IPS DF 6.9 (cell line): ENCODE measurements at places on chromosomes 2 and 18.
A peak's percentile ranks its signal among the peaks of the same experiment; 100 is the strongest.

DNA sequence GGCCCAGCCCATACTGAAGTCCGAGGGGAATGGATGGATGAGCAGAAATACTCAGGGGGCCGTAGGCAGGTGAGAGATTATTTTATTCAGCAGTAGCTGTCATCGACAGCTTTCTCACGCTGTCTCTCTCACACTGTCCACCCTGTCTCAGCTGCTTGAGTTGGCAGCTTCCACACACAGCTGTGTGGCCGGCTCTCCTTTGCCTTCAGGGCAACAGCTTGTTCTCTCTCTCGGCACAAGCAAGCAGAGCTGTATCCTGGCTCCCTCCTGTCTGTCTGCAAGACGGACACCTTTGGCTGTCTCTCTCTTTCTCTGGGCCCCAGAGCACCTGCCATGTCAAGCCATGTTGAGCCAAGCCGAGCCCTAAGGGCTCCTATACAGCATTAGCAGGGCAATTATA, 9.8 kb upstream of the PAPOLG start:
- DNase-seq = no peak

GRCh38 chr18:74050807-74051206, 96.8 kb downstream of the FBXO15 start:
- DNase-seq = no peak

DNA sequence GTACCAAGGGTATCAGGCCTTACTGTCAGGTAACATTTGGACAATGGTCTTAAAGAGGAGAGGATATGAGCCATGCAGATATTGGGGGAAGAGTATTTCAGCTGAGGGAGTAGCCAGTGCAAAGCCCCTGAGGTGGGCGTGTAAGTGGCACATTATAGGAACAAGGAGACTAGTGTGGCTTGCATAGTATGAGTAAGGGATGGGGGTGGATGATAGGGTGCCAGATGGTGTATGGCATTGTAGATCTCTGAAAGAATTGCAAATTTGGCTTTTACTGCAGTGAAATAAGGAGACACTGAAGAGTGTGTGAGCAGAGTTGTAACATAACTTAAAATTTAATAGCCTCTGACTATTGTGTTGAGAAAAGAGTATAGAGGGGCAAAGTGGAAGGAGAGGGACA, 244.0 kb downstream of the PDE11A start:
- no peak for DNase-seq

- no peak for DNase-seq
Measured at GRCh38 chr18:4236940-4237663, 218.0 kb downstream of the DLGAP1 start.

DNA sequence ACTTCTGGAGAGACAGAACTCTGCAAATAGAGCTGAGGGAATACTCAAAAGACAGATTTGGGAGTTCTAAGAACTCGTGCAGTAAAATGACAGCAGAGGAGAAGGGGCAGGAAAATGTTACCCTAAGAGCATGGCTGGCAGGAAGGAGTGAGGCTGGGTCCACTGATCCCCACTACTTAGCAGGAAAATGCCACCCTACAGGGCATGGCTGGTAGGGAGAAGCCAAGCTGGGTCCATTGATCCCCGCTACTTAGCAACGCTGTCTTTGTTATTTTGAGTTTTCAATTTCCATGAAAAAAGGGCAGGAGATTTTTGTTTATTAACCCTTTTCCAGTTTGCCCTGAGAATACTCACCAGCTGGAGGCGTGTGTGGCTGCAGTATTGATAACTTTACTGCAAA, 100.3 kb upstream of the TMEM200C start:
- DNase-seq = peak; percentile 29

GRCh38 chr2:88283886-88284592, 113.9 kb downstream of the THNSL2 start:
- no peak for DNase-seq

GRCh38 chr18:7548721-7549120, 18.4 kb upstream of the PTPRM start:
- no peak for DNase-seq

DNA sequence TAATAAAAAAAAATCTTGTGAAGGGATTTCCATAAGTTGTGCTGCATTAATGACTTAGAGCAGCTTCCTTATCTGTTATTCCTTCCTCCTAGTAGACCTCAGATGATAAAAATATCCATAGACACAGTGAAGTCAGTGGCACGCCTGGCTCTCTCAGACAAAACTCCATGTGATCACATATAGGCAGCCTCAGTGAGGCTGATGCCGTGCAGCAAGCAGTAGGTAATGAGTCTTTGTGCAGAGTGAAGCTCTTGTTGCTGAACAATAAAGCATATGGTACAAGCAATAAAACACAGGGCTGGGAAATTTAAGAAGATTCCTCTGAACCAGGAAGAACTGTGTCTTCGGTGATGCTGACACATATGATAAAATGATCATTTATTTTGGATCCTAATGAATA, 102.7 kb downstream of the CSRNP3 start:
- DNase-seq = no peak

- DNase-seq = no peak
Measured at GRCh38 chr18:23243178-23243577, 107.9 kb downstream of the CABLES1 start.

GRCh38 chr2:75476761-75477160, 84.0 kb downstream of the EVA1A start:
- DNase-seq = no peak

- DNase-seq = peak; percentile 81
Measured at GRCh38 chr2:231714639-231715498, 6.5 kb downstream of the PTMA start.

GRCh38 chr2:84631047-84631446, 114.7 kb downstream of the DNAH6 start:
- DNase-seq = peak; percentile 4

DNA sequence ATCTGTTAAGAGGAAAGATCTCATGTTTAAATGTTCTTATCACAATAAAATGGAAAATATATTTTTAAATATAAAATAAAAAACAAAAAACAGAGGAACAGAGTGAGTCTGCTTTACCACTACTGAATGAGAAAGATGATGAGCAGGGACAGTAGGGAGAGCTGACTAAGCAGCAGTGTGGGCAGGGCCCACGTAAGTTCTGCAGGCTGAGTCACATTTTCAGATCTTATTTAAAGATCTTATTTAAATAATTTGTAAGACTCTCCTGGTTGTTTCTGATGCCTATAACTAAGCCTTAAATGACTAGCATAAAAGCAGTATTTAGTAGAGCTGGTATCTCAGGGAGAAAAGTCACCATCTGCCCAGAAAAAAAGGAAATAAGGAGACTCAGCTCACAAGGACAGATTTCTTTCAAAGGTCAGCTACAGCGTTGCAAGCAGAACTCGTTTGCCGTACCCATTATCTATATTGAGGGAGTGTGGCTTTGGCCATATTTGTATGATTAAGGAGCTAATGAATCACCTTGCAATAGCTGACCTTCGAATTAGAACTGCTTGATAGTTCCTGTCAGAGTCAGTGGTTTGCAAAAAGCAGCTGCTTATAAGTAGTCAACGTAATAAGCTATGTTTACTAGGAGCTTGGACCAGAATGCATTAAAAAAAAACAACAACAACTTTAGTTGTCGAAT, 322.1 kb upstream of the CHAC2 start:
- no peak for DNase-seq

GRCh38 chr2:169082995-169083394, 13.6 kb downstream of the DHRS9 start:
- no peak for DNase-seq

GRCh38 chr2:64635976-64636911, 17.5 kb downstream of the SERTAD2 start:
- no peak for DNase-seq

DNA sequence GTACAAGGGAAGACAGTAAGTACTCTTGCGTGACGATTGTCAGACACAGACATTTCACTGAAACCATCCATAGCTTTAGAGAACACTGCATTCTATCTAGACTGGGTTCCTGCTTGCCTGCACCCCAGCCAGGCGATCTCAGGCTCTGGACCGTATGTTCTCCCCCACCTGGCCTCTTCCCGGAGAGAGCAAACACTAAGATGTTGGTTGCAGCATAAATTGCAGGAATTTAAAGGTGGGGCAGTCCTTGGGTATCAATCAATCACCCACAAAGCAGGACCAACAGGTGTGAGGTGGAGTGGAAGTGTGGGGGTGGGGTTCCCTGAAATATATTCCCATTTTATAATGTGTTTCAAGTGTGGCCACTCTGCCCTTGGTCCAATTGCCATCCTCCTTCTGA, 103.6 kb upstream of the TGFA start:
- DNase-seq = no peak

DNA sequence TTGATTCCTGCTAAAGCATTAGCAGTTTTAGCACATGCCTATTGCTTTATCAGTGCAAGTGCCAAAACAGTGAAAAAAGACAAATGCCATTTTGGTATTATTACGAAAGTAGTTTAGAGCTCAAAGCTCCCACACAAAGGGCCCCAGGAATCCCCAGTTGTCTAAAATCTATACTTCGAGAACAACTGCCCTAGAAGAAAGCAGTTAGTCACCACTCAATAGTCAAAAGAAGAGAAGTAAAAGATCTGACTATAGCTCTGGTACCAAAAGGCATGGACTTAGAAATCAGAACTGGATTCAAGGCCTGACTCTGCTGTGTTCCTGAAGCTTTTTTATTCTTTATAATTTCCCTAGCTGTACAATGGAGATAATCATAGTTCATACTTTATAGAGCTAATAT, 21.8 kb downstream of the SCN3A start:
- no peak for DNase-seq

- DNase-seq = no peak
Measured at GRCh38 chr2:227813562-227814353, at the start of gene CCL20. Gene CCL20, plus strand, starts transcription at chr2:227813842. Its CDS starts 70 bp downstream, at chr2:227813912.

GRCh38 chr18:78727877-78728783, 251.5 kb upstream of the SALL3 start:
- no peak for DNase-seq

GRCh38 chr2:118848381-118849225, 1.2 kb upstream of the EN1 start:
- no peak for DNase-seq

DNA sequence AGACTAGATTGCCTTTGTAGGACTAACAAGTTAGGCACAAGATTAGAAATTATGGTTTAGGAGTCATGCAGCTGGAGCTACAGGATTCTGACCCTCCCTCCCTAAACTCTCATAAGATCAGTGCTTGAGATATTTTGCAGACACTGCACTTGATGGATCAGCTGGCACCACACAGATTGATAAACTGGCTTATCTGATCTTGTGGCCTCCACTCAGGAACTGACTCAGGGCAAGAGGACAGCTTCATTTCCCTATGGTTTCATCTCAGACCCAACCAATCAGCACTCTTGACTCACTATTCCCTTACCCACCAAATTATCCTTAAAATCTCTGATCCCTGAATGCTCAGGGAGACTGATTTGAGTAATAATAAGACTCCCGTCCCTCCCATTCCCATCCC, 152.3 kb downstream of the DIS3L2 start:
- DNase-seq = no peak

- DNase-seq = no peak
Measured at GRCh38 chr2:239252801-239253200, 148.0 kb downstream of the HDAC4 start.

DNA sequence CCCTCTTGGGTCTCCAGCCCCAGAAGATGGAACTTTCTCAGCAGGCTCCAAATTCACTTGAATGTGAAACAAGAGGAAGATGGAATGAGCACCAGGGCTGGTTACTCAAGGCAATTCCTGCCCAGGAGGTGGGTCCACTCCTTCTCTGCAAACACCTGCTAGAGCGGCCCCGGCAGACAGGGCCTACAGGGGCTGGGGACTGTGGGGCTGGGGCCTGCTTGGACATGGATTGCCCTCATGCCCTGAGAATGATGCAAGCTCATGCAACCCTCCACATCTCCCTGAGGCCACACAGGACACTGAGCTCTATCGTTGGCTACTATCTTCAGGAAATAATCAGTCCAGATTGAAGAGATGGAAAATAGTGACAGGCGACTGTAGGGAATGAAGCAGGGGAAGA, 39.1 kb downstream of the TFCP2L1 start:
- no peak for DNase-seq

GRCh38 chr2:43170405-43171105, 55.9 kb downstream of the ZFP36L2 start:
- DNase-seq = no peak

GRCh38 chr2:203559641-203560040, 24.5 kb upstream of the RAPH1 start:
- no peak for DNase-seq

- DNase-seq = no peak
Measured at GRCh38 chr2:120613742-120614571, 121.7 kb upstream of the GLI2 start.

DNA sequence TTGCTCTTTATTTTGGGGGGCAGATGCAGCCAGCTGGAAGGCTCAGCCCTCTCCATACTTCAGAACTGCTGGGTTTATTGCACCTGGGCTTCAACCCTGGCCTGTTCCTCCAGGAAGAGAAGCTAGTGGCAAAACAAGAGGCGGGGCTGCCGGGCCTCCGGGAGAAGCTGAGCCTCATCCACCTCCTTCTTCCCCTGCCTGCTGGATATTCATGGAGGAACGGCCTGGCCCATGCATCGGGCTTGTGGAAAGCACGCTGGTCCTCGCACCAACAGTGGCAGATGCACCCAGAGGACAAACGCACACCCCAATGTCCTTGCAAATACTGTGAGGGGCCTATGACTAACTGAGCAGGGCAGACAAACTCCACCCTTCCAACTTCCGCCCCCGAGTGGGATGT, 30.6 kb downstream of the FAM178B start:
- DNase-seq = no peak

DNA sequence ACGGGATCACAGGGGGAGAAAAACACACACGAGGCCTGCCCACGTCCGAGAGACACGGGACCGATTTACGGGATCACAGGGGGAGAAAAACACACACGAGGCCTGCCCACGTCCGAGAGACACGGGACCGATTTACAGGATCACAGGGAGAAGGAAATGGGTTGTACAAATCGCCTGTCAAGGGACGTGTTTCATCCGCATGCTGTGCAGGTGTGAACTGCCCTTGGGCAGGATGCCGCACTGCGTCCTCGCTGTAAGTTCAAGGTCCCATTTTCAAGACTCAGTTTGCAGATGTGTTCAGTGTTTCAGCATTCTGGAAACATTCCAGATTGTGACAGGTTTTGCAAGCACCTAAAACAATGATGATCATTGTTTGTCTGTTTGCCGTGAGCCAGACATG, 2.3 kb upstream of the KCNG2 start:
- DNase-seq = no peak

DNA sequence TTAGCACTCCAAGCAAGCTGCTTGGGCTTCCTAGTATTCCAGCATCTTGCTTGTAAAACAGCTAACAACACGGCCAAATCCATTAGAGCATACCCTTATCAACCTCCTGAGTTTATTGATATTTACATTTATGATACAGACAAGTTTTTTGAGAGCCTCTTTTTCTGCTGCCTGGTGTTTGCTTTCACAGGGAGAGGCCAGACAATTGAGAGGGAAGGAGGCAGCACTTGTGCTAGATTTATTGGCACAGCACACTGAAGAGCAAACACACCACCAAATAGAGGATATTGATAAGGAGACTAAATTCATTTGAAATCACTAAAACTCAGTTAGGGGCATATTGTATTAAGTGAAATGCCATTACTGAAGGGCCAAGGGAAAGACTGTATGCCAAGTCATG, 1142.3 kb upstream of the FANCL start:
- no peak for DNase-seq

- no peak for DNase-seq
Measured at GRCh38 chr18:11274144-11274794, 124.9 kb upstream of the PIEZO2 start.
